ENCODE measurements at places on chromosomes 7 and 10.

GRCh38 chr7:65371468-65371867 is 2.2 kb upstream of the ZNF92 start:
- no peak for DNase-seq

DNA sequence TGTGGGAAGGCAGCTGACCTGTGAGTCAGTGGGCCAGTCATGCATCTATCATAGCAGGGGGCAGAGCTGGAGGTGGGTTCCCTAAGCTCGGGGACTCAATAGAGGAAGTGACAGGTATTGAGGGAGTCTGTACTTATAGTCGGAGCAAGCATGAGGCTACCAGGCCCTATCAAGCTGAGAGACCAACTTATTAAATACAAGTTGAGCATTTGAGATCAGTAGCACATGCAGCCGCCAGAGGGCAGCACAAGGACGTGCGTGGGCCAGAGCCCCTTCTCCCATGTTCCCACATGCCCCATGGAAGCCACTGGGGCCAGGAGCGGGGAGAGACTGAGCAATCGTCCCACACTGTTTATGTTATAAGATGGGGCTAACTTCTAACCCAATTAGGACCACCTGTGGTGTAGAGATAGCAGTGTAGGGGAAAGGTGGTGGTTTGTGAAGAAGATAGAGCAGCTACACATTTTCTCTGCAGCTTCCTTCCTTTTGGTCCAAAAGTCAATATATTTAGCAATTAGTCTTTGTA is 13.0 kb upstream of the STK31 start:
- DNase-seq, result no peak

DNA sequence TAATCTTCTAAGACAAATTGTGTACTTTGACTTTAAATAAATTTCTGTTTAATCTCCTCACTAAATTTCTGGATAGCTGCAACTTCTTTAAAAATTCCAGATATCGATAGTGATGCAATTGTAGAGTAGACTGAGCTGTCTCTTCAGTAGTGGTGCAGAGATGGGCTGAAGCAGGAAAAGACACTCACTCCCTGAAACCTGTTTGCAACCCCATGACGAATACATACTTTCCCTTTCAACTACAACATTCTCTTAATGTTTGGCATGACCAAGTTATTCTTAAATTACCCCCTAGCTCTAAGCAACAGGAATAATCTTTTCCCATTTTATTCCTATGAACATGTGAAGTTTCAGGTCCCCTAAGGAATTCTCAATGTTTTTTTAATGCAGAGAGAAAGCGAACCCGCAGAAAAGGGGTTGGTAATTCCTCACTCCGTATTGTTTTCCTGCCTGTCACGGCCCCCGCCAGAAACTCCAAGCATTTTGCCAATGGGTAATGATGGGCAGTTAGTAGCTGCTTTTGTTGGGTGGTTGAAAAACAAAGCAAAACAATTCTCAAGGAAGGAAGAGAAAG is 1.3 kb downstream of the THSD7A start:
- DNase-seq, result no peak

DNA sequence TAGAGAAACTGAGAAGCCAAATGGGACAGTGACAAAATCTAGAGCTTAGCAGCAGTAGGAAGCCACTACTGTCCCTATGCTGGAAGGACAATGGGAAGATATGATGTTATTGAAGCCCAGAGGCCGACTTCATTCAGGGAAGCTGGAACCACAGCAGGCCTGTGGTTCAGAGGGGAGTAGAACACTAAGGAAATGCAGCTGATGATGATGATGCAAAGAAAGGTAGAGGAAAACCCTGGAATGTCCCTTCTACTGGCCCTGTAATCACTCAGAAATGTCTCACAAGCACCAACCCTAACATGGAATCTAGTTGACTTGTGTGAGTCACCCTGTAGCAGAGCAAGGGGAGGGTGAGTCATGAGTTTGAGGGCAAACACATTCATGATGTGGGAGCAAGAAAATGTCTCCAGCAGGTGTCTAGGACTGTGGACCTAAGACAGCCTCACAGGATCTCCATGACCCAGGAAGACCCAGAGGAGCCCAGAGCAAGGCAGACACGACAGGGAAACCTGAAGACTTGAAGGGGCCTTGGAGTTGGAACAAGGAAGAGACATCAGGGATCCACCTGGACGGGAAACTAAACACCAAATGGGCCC is 37.0 kb upstream of the LRRC17 start:
- no peak for DNase-seq

GRCh38 chr7:76165973-76166403 is 35.7 kb upstream of the SRRM3 start:
- DNase-seq, result no peak

DNA sequence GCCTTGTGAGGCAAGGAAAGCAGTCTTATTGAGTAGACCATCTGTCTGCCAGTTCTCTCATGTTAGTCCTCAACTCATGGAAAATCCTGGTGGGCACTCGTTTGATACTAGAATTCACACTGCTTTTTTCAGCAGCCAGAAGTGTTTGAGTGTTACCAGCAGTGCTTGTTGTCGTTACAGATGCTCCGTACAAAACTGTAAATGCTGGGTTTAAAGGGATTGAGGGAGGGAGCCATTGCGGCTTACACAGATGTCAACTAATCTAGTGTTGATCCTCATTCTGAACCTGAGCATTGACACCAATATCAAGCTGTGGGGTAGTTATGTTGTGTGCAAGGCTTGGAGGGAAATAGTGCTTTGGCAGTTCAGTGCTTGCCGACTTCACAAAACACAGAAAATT is 348.6 kb downstream of the AUTS2 start:
- no peak for DNase-seq

- peak; percentile 38 for DNase-seq
These were observed 143.0 kb upstream of the HDAC9 start for GRCh38 chr7:18352339-18353255.

GRCh38 chr10:12022580-12023257 is 19.9 kb downstream of the UPF2 start:
- DNase-seq, result no peak

DNA sequence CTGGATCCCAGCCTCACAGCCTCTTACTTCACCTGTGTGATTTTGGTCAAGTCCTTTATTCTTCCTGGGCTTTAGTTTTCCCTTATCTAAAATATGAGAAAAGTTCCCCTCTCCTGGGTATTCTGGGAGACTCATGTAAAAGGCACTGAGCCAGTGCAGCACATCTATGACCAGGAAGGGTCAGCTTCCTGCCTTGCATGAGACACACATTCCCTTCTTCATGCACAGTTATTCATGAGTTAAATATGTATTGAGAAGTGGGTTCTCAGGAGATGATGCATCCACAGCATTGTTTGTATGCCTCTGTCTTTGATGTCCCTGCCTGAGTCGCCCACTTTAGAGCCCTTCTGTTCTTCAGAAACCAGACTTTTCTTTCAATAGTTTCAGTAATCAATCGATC is 33.3 kb downstream of the EGFR start:
- DNase-seq, result no peak

DNA sequence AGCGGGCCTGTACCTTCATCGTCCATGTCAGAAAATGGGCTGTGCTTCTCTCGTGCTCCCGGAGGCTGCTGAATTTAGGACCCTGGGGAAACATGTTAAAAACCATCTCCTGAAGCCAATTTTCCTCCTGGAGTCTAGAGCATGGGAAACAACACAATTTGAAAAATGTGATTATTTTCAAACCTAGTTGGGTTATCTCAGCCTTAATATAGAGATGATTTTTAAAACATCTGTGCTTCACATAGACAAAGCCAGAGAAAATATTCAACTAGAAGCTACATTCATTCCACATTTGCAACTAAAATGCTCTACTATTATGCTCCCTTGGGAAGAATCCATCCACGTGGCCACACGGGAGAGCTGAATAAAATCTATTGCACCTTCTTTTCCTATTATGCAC is 225.9 kb upstream of the TMEM72 start:
- DNase-seq, result no peak

DNA sequence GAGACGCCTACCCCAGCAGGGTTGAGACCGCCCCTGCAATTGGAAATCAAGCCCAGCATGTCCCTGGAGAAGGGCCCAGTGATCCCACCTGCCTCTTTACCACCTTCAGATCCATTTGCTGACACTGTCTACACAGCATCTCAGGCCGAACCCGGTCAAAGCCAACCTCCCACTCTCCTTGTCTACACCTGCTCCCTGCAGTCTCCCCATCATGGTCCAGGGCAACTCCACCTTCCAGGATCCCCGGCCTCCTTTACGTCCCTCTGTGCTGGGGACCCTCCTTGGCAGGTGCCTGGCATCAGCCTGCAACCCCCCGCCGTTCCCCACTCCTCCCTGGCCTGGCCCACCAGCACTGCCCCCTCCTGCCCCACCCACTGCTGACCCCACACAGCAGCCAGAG is 227.2 kb downstream of the PAXIP1 start:
- no peak for DNase-seq

- no peak for DNase-seq
These were observed 58.0 kb downstream of the NEBL start for GRCh38 chr10:20839141-20839540.

GRCh38 chr10:785089-785860 is 95.8 kb upstream of the DIP2C start:
- no peak for DNase-seq

DNA sequence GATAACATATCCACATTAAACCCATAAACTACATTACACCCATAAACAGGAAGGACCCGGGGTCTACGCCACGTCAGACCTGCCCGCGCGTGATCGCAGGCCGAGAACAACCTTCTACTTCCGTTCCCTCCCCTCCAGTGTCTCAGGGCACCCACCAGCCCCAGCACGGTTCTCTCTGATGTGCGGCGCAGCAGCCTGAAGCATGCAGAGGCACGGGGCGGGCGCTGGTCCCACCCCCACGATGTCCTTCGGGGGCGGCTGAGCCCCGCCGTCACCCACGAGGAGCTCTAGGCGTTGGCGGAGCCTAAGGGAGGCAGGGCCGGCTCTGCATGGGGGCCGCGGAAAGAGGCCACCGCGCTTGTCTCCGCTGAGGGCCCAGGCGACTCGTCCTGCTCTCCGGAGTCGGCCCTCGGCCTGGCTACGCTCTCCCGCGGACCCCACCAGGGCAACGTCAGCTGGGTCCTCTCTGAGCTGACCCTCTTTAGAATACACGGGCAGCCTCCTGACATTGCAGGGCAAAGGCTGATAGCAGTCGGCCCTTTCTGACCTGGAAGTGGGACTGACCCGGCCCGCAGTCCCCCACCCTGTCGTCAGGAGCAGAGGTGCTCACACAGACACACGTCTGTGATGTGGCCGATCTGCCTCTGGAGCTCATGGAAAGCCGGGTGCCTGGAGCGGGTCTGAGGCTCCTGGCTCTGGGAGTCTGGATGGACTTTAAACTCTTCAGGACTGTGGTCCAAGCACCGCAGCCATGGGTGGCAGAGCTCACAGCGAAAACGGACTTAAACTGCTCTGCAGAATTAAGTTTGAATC is 65.6 kb upstream of the ADGRA1 start:
- no peak for DNase-seq

DNA sequence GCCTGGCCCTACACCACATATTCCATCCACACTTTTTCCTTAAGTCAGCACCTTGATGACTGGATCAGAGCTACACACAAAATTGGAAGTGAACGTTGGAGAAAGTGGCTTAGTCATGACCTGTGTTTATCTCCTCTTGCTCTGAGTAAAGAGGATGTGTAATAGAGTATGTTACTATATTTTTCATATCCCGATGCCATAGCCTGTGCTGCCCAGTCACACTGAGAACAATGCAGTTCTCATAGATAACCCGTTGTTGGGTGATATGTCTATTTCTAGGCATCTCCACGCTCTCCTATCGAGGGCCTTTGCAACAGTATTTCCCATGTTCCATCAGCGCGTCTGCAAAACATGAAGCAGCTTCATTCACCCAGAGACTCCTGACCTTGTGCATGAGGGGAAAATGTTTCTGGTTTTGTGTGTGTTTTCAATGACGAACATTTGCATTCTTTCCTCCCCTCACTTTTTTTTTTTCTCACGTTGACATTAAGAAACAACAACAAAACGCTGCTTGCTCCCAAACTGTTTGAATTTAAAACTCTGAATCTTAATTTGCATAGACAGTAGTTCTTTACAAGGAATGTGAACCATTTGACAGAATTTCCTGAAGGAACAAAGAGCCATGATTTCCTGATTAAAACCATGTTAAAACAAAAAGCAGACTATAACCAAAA is 43.4 kb downstream of the GRK5 start:
- DNase-seq, result no peak

GRCh38 chr7:77409005-77409738 is 7.0 kb downstream of the GSAP start:
- no peak for DNase-seq

DNA sequence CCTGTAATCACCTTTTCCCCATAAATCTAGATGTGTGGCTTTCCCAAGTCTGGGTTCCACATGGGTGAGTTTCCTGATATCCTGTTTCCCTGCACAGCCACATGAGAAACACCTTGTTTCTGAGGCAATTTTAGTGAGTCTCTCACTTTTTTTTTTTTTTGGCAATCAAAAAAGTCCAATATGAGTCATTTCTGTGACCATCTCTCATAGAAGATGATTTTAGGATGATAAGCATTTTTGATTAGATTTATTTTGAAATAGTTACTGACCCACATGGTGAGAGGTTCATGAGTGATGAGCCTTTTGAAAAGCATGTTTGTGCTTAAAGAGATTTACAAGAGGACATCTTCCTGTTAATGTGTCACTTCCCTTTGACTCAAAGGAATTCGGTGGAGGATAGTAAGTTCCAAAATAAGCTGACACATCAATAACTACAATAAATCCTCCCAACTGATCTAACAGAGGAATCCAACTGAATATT is 464.0 kb downstream of the INHBA start:
- no peak for DNase-seq

DNA sequence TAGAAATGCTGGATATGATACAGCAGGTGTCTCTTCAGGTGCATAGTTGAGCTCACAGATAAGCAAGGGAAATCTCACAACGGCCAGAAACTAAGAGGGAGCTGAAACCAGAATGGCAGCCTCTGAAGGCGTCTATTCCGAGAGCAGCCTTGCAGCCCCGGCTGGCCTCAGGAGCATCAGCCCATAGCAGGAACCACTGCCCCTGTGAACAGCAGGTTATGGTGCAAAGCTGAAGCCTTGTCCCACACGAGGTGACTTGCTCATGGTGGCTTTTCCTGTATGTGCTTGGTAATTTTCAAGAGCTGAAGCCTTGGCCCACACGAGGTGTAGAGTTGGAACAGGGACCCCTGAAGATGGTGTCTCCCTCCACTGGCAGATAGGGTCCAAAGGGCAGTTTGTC is 33.2 kb downstream of the BNIP3 start:
- no peak for DNase-seq

GRCh38 chr7:44116087-44116788 is 7.1 kb downstream of the POLD2 start:
- DNase-seq, result no peak

DNA sequence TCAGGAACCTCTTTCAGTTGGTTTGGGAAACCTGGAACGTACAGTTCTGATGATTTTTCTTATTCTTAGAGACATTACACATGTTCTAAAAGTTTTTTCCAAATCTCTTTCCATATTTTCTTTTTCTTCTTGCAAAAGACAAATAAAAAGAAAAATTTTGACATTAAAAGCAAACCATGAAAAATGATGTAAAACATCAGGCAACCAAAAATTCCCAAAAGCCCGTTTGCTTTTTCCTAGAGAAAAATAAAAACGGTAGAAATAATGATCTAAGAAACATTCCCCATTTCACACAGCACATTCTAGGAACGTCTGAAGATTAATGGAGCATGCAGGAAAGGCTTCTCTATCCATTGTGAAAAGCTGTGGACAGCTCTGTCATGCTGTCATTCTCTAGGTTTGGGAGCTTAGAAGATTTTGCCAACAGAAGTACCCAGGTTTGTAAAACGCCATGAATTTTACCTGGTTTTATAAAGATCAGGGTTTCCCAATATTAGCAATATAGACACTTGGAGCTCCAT is 11.2 kb upstream of the PRTFDC1 start:
- DNase-seq, result no peak
